NCI-H1092 (cell line): ENCODE measurements at places on chromosomes 3 and 15.

DNA sequence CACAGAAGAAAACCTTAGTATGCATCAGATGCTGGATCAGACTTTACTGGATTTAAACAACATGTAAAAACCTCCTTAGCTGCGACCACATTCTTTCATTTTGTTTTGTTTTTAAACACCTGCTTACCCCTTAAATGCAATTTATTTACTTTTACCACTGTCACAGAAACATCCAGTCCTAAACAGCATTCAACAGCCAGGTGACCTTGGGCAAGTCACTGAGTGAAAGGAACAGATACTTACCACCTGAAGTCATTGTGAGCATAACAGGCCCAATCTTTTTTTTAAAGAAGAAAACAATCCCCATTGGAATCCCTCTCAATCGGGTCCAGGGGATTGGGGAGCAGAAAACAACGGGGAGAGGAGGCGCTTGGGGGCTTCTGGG is 390 bp downstream of the STARD5 start:
- no peak for DNase-seq

DNA sequence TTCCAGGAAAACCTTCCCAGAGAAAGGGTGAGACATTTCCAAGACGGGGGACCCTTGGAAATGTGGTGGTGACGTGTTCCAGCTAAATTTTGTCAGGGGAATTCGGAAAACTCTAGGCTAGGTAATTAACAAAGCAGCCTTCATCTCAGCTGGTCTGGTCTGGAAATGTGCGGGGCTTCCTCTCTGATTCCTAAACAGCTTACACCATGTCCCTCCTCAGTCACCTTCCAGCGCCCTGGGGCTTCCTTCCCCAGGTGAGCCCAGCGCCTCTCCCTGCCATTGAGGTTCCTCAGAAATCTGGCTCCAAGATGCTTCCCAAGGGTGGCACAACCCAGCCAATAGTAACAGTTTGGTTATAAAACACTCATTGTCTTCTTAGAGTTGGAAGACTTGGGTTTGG is 571 bp downstream of the ACAD9 start:
- DNase-seq = no peak

GRCh38 chr15:77563623-77564156 is 69.0 kb downstream of the LINGO1 start:
- DNase-seq = no peak

DNA sequence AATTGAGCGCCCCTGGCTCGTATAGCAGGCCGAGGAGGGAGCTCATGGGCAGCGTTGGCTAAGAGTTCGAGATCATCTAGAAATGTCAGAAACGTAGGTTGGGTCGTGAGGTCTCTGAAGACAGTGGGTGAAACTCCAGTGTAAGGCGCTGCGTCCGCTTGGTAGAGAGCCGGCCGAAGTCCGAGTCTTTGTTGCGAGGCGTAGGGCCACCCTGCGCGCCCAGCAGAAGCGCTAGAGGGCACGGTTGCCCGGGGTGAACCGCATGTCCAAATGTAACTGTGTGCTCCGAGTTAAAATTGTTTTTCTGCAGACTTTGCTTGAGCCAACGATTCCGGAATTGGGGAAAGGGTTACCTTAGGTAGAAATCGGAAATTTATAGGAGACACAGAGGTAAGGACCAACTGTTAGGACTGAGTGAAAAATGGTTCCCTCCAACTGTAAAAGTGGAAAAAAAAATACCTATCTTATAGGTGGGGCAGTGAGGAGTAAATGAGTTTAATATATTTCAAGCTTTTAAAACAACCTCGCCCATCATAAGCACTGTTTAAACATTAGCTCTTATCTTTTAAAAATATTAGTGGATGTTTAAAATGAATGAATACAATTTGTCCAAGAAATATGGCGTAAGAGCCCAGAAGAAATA is 993 bp upstream of the SIAH2 start:
- peak; percentile 6 for DNase-seq

DNA sequence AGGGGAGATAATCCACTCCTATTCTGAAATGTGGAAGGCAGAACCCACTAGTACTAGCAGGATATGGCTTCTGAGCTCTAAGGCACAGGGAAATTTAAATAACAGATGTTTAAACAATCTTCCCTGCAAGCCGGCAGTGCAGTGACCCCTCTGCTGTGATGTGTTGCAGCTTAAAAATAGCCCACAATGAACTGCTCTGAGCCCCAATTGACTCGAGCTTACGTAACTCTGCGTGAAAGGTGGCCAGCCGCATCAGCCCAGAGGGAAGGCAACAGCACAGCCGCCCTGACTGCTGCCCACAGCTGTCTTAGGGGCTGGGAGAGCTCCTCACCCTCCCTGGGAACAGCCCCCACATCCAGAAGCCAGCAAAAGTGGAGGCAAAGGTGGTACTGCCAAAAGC is 12.5 kb upstream of the CAMKV start:
- DNase-seq = no peak

GRCh38 chr3:17640466-17640865 is 102.0 kb downstream of the TBC1D5 start:
- DNase-seq = no peak

DNA sequence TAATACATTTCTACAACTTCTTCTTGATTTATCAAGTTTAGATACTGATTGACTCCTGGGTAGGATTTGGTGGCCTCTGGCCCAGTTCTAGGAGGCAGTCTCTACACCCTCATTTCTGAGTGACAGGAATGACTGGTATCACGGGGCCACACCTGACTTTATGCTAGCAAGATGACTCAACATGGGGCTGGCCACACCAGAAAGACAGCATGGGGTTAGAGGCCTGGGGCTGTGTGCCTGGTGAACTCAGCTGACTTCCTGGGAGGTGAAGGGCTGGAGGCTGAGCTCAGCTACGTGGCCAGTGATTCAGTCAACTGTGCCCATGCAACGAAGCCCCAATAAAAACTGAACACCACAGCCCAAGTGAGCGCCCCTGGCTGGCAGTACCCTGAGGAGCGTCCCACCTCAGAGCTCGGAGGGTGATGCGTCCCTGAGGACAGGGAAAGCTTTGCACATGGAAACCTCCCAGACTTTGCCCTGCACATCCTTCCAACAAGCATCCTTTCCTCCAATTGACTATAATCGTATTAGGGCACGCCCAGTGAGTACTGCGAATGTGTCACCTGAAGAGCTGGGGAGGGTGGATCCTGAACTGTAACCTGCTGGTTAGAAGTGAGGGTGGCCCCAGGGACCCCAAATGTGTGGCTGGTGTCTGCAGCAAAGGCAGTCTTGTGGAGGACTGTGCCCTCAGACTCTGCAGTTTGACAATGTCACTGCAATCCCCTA is 57.2 kb downstream of the NIPA2 start:
- no peak for DNase-seq

- no peak for DNase-seq
Observed at GRCh38 chr3:181999314-181999713, 287.6 kb downstream of the SOX2 start.

GRCh38 chr3:35338186-35338585 is 301.1 kb upstream of the ARPP21 start:
- no peak for DNase-seq

- DNase-seq = no peak
Observed at GRCh38 chr15:67510597-67511190, 10.2 kb upstream of the C15orf61 start.

DNA sequence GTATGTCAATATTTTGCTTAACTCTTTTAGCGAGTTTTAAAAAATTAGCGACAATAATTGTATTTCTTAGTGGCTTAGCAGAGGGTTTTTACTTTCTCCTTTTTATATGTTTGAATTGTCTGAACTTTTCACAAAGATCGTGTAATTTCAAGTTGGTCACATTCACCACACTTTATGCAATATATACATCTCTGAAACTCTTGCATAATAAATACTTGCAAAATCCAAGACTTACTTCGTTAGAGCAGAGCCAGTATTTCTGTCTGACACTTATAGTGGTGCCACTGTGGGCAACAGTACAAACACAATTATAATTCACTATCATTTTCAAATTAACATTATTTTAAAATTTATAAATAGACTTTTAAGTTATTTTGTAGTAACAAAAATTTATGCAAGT is 62.0 kb downstream of the SUCNR1 start:
- DNase-seq = no peak

DNA sequence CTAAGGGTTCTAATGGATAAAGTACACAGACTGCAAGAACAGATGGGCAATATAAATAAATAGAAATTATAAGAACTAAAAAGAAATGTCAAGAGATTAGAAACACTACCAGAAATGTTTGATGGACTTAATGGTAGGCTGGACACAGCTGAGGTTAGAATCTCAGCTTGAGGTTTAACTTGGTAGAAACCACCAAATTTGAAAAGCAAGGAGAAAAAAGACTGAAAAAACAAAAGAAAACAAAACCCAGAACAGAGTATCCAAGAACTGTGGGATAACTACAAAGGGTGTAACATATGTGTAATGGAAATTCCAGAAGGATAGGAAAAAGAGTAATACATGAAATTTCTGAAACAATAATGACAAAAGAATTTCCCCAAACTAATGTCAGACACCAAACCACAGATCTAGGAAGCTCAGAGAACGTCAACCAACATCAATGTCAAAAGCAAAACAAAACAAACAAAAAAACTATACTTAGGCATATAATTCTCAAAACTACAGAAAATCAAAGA is 35.0 kb downstream of the RFX7 start:
- DNase-seq = no peak

GRCh38 chr3:65880350-65880749 is 158.4 kb downstream of the MAGI1 start:
- DNase-seq = no peak

- no peak for DNase-seq
Observed at GRCh38 chr15:34892963-34893591, 76.5 kb downstream of the AQR start.

GRCh38 chr3:132983143-132983770 is 54.9 kb upstream of the TMEM108 start:
- no peak for DNase-seq

DNA sequence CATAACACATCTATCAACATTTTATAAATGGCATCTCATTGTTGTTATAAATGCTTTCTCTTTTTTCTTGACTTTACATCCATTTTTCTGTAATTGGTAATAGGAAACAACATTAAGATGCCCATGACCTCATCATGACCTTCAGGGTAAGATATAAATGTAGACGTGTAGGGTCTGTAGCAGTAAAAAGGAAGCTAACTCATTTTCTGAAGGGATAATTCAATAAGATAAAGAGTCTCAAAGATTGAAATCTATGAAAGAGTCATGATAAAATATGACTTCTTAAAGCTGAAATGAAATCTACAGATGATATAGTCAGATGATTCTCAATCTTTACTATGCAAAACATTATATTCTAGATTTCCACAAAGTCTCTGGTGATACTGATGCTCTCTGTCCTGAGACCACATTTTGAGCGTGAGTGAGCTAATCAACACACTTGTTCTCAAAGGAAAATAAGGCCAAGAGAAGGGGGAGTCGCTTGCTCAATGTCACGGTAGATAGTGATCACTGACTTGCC is 38.5 kb downstream of the TPRG1 start:
- no peak for DNase-seq

DNA sequence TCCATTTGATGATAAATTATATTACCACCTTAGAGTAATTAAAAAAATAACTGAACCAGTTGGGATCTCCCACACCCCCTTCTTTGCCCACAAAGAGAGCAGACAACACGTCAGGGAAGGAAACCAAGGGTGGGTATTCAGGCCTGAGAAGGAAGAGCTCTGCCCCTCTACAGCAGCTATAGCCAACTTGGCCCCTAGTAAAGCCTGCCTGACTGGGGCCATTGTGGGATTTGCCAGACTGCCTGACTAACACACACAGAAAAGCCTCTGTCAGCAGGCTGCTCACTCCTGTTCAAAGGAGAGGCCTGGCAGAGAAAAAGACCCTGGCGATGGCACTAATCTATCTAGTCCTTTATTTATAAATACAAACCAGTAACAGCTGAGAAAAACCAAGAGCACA is 41.4 kb downstream of the ATP8B4 start:
- no peak for DNase-seq

GRCh38 chr15:90648137-90649070 is 68.7 kb upstream of the BLM start:
- DNase-seq = peak; percentile 34

GRCh38 chr3:46512191-46512749 is 14.5 kb downstream of the RTP3 start:
- DNase-seq = no peak
